Central memory CD4-positive, alpha-beta T cell (primary cell): ENCODE measurements at places on chromosomes 12 and 14.

DNA sequence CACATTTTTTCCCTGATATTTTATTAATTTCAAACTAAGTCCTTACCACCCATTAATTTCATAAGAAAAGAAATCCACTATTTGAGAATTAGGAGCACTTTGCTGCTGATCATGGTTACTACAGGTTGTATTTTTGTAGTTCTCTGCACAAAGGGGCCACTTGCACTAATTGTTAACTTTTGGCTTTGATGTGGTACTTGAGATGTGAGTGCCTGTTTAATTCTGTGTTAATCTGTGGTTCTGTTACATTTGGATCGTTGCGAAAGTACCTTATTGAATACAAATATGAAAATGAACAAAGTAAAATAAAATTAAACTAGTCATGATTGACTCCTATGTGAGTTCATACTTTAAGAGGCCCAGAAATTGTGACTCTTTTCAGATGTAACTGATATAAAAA, 374.9 kb upstream of the RGS6 start:
- DNase-seq = no peak

DNA sequence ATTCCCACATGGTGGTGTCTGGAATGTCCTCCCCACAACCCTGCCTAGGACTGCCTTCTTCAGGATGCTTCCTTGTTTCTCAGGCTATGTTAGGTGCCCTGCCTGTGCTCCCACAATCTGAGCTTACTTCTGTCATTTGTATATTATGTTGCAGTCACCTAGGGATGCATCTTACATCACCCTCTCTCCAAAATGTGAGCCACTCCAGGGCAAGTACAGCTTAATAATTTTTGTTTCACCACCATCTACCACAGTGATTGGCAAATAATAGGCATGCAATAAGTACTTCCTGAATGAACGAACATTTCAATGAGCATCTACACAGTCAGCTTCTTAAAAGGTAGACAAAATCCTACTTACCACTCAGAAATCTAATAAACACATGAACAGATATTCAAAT, 37.6 kb downstream of the ZFYVE26 start:
- DNase-seq = no peak

- DNase-seq = peak; percentile 58
Measured at GRCh38 chr14:80959496-80959895, 4.1 kb downstream of the TSHR start.

- DNase-seq = no peak
Measured at GRCh38 chr12:38745601-38746000, 159.8 kb downstream of the CPNE8 start.

GRCh38 chr12:76311796-76312195, 36.4 kb downstream of the BBS10 start:
- DNase-seq = no peak

GRCh38 chr12:60205500-60205899, 609.7 kb downstream of the SLC16A7 start:
- DNase-seq = no peak

DNA sequence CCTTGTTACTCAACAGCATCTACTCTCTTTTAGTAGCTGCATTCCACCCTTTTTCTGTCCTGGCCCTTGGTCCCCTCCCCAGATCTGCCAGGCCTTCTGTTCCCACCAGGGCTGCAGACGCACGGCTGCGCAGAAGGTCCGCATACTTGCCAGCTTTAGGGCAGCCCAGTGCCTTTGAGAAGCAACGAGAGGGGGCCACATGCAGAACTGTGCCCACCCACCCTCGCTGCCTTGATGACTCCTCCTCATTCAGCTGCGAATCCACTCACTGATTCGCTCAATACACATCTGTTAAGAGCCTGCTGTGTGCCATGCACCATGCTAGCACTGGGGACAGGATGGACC, 39.2 kb downstream of the PRIMA1 start:
- no peak for DNase-seq

- no peak for DNase-seq
Measured at GRCh38 chr12:46198913-46199312, 69.9 kb downstream of the SLC38A1 start.

DNA sequence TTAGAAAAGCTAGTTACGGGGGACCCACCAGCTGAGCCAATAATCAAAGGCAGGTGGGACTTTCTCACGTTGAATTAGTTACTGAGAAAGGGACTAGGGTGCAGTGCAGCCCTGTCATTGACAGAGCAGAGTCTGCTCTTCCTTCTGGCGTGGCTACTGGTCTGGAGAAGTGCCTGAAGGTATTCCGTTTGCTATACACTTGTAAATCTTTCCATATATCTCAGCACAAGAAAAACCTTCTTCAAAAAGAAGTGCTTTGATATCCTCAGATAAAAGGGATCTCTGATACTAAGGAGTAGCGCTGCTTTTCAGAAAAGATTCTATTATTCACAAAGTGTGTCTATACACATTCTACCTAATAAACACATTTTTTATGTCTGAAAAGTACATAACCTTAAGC, 91.5 kb downstream of the KCNK10 start:
- no peak for DNase-seq

DNA sequence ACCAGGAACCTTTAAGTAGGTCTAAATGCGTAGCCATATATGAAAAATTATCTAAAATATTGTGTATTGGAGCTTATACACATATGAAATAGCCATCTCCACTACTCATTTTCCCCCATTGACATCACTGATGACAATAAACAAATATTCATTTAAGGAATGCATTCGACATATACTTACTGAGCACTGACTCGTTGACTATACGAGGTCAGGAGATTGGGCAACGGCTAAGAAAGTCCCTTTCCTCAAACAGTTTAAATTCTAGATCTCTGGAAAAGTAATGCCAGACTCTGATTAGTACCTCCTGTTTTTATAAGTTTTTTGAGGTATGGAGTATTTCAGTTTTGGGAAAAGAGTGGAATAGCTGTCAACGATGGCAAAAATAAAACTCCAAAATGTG, 139.4 kb upstream of the DIO2 start:
- DNase-seq = no peak

- no peak for DNase-seq
Measured at GRCh38 chr14:80164991-80165721, 46.1 kb downstream of the DIO2 start.

DNA sequence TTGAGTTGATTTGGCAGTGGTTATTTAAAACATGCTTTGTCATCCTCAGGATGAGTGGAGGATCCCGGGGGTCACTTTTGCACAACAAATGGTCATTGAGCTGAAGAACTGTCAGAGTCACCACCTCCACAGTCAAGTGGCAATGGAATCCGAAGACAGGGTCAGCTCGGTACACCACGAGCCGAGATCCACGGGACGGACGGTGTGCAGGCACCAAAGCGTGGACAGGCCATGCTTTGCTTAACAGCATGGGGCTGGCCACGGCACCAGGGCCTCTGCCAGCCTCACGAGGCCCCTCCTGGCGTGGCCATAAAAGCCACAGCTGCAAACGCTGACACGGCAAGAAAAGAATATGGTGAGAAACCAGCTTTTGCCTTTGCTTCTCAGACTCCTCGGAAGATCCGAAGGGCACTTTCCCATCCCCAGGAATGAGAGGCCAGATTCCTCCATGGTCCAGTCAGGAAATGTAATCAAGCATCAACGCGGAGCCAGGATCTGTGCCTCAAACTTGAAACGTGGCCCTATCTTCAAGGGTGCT, 152.2 kb upstream of the DIO3 start:
- no peak for DNase-seq

DNA sequence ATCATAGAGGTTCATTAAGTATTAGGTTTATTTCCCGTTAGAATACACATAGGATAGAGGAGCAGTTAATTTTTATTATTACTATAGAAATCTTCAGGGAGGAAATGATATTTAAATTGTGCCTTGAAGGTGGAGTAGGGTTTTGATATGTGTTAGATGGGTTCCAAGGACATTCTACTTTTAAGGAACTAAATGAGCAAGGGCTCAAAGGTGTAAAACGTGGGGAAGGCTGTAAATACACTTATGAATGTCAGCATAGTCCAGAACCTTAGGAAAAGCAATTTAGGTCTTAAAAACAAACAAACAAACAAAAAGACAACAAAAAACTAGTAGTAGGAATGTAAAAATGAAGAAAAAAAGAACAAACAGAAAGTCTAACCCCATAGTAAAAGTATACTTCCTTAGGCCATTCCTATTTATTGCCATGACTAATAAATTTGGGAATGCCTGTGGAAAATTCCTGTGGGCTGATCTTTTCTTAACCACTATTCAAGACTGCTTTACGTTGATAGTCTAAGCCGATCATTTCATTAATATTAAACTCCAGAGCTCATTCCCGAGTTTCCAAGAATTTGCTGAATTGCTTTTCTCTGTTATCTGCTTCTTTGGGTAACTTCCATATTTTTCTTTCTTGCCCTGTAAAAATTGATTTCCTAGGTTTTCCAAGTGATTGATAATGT, 180.3 kb downstream of the RAD51B start:
- no peak for DNase-seq

DNA sequence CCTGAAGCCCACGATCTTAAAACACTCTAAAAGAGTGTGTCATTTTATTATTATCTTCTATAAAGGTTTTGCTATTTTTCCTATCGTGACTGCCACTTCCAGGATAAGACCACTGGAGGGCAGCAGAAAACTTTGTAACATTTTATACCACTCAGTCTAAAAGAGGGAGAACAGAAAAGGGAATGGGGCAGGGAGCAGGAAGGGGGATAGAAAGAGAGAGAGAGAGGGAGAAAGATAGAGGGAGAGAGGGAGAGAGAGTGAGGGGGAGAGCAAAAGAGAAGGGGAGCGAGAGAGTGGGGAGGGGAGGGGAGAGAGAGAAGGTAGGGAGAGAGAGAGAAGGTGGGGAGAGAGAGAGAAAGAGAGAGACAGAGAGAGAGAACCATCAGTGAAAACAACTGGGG, 2.0 kb upstream of the ART4 start:
- DNase-seq = peak; percentile 45

- DNase-seq = no peak
Measured at GRCh38 chr12:4849795-4850345, 59.8 kb upstream of the KCNA1 start.

DNA sequence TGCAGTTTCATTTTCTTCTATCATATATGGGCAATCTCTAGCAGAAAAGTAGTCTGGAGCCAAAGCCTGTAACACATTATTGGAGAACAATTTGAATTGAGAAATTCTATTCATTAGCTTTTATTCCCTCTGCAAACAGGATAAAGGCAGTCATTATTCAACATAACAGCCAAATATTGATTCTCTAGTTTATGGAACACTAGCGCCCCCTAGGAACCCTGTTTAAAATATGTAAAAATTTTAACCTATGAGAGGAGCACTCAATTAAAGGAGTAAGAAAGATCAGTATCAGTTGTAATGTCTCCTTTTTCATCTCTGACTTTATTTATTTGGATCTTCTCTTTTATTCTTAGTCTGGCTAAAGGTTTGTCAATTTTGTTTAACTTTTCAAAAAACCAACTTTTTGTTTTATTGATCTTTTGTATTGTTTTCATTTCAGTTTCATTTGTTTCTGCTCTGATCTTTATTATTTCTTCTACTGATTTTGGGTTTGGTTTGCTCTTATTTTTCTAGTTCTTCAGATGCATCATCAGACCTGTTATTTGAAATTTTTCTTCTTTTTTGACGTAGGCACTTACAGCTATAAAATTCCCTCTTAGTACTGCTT, 4.8 kb upstream of the LMNTD1 start:
- no peak for DNase-seq

DNA sequence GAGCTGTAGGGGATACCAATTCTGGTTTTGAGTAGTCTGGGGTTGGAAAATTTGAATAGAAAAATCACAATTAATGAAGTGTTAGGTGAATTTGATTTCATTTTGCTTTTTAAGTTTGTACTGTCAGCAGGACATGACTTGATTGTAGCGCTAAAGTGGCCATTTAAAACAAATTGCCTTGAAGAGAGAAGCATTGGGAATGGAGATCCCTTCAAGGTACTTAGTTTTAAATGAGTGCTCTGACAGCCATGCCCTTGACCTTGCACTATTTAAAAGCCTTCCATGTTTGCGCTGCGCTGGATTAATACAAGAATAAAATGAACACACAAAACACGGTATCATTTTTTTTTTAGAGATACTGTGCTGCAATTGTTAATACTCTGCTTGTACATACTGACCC, 345.9 kb downstream of the NAV3 start:
- no peak for DNase-seq

- DNase-seq = peak; percentile 32
Measured at GRCh38 chr12:54364413-54364812, at the start of gene GPR84. TSS of gene GPR84 (minus strand) at chr12:54364486. CDS start at chr12:54363851, 635 bp downstream.

GRCh38 chr14:60968099-60968498, 12.8 kb downstream of the TRMT5 start:
- no peak for DNase-seq

DNA sequence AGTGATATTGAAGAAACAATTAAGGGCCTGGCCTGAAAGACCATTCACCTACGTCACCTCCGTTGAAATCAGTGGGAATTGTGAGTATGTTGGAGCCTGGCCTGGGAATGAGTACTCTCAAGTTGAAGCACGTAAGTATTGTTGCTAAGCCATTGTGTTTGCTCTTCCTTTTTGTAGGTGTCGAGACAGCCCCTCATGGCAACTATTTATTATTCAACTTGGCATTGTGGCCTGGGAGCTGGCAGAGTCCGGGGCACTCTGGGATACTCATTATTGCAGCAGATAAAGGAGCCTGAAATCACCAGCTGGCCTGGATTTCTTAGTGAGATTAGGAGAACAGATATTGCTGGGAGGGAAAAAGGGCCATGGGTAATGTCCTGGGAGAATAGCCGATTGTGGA, 147.4 kb downstream of the C12orf75 start:
- no peak for DNase-seq

DNA sequence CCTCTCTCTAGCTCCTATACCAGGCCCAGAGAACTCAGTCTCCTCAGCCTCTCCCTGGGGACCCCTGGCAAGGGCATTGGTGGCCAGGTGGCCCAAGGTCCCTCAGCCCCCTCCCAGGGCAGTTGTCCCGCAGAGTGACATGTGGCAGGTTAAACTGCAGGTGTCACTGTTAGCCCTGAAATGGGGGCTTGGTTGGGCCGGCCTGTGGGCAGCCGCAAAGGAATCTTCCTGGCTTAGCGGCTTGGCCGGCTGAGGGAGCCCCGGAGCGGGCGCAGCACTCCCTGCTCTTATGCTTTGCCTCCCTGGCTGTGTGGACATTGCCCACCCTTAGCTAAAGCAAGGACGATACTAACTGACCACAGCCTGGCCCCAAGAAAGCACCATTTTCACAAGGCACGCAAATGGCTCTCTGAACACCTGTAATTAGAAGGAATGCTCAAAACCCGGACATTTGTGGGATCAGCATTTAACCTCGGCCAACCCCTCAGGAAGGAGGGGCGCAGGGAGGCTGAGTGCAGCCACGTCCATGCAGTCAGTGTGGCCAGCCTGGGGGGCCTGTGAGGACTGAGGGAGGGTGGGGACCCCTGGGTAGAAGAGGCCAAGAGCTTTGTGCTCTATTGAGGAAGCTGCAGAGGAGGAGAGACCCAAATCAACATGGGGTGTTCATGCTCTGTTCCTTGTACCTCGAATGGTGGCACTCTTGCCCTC, 82.2 kb downstream of the PAPOLA start:
- no peak for DNase-seq
